ENCODE measurements at places on chromosomes 1 and 21. TPM values are rescaled to one million over a fixed set of nuclear protein-coding genes. Genes with fewer than 3 reads are reported as not detected.

DNA sequence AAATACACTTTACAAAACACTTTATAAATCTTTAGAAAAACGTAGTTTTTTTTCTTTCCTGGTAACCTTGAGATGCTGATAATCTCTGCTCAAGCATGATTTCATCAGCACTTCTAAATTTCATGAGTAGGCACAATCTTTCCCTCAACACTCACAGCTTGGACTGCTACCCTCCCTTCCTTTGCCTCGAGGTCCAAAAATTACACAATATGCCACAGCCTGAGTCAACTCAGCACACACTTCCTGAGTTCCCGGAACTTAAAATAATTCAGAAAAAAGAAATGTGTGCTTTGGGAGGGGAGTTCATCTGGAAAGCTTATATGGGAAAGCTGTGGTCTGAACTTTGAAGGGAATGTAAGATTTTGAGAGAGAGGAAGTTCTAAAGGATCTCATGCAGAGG is 5.9 kb downstream of the CLCA2 start:
- DNase-seq: no peak

- DNase-seq: no peak
These were observed 167.3 kb upstream of the COA6 start for GRCh38 chr1:234205966-234206365.

- DNase-seq: no peak
These were observed 108.0 kb downstream of the SDCCAG8 start for GRCh38 chr1:243363832-243364231.

- DNase-seq: no peak
These were observed 103.7 kb upstream of the DPT start for GRCh38 chr1:168832661-168833060.

GRCh38 chr1:21773585-21773984 is 9.4 kb downstream of the USP48 start:
- DNase-seq: peak; percentile 57

DNA sequence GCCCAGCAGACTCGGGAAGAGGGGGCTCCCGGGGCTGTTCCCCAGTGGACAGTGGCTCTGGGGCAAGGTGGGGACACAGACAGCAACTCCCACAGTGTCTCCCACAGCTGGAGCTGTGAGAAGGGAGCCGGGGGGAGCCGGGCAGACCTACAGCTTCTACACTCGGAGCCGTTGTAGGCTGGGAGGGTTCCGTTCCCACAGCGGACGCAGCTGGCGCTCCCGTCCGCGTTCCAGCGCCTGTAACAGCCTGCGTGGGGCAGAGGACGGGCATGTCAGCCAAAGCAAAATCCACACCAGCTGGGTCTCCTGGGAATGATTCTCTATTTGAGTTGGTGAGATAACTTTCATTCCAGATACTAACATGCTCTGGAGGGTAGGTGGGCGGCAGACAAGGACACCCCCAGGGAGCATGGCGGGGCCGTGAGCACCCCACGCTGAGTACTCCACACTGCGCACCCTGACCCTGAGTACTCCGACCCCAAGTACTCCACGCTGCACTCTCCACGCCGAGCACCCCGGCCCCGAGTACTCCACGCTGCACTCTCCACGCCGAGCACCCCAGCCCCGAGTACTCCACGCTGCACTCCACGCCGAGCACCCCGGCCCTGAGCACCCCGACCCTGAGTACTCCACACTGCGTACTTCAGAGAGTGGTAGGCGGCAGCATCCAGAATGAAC is 13.4 kb upstream of the RNF223 start:
- no peak for DNase-seq

GRCh38 chr1:1148061-1148460 is 25.6 kb upstream of the TTLL10 start:
- no peak for DNase-seq

DNA sequence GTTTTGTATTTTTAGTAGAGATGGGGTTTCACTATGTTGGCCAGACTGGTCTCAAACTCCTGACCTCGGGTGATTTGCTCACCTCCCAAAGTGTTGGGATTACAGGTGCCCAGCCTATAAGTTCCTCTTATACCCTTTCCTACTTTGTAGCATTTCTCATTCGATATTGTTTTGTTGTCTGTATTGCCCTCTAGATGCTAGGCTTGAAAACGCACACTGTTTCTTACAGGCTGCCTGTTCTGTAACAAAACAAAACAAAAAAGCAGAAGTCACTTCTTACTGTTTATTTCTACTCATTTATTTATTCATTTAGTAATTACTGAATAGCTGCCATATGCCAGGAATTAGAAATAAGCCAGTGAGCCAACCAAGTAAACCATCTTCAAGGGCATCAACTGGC is 136.9 kb upstream of the BMP8A start:
- no peak for DNase-seq

- no peak for DNase-seq
These were observed 11.5 kb downstream of the THAP3 start for GRCh38 chr1:6635910-6636760.

DNA sequence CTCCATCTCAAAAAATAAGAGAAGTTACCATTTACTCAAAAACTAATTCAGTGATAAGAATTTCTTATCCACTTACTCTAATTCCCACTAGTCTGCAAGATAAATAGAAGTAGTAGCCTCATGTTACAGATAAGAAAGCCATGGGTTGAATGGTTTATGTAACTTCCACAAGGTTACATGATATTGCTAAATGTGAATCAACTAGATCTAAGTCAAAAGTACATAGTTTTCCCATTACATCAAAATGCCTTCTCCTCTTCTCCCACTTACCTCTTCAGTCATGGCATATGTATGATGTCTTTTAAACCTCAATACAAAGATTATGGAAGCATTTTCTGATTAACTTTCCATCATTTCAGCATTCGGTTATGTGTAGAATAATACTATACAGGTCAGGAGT is 108.5 kb downstream of the ASH1L start:
- DNase-seq: no peak

- DNase-seq: no peak
These were observed 112.8 kb downstream of the LIPI start for GRCh38 chr21:14097881-14098499.

DNA sequence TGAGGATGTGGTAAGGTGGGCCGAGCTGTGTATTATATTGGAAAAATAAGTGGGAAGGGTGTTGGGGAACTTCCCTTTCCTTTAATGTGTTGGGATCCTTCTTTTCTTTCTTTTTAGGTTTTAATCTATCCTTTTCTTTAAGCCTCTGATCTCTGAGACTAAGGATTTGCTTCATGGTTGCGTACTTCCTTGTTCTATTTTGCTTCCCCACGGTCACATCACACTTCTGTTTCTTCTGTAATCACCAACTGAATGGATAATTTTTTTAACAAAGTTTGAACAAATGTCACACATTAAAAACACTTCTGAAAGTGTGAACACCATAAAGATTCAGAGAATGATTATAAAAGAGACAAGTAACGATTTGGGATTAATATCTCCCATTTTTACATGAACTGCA is 17.4 kb downstream of the DMRTA2 start:
- DNase-seq: no peak

GRCh38 chr1:1207571-1207892 is 1.1 kb upstream of the TNFRSF18 start:
- DNase-seq: peak; percentile 1

DNA sequence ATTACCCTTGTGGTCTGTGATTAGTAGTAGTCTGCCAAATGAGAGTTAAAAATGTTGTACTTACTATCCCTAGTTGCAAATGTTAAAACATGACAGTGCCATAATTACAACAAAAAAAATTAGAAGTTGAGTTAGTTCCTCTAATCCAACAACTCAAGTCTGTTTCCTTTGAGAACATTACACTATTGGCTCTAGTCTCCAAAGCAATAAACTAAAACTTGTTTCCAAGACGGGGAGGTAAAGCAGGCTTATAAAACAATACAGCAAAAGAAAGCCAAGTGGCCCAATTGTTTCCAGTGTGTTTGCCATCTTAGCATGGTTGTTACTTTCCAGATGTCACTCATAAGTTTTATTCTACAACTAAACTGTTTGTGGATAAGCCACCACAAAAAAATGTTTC is 11.6 kb downstream of the KYAT3 start:
- no peak for DNase-seq

- no peak for DNase-seq
These were observed 351.7 kb downstream of the ZP4 start for GRCh38 chr1:237539055-237539454.

- DNase-seq: no peak
These were observed 73.8 kb upstream of the ZNF281 start for GRCh38 chr1:200483491-200484143.

- no peak for DNase-seq
These were observed 39.5 kb upstream of the RGS1 start for GRCh38 chr1:192535916-192536664.

DNA sequence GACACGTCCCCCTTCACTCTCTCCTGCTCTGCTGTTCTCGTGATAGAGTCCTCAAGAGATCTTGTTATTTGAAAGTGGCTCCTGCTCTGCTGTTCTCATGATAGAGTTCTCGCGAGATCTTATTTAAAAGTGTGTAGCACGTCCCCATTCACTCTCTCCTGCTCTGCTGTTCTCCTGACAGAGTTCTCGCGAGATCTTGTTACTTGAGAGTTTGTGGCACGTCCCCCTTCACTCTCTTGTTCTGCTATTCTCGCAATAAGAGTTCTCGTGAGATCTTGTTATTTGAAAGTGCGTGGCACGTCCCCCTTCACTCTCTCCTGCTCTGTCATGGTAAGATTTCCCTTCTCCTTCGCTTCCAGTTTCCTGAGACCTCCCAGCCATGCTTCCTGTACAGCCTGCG is 47.9 kb downstream of the SMYD3 start:
- no peak for DNase-seq

DNA sequence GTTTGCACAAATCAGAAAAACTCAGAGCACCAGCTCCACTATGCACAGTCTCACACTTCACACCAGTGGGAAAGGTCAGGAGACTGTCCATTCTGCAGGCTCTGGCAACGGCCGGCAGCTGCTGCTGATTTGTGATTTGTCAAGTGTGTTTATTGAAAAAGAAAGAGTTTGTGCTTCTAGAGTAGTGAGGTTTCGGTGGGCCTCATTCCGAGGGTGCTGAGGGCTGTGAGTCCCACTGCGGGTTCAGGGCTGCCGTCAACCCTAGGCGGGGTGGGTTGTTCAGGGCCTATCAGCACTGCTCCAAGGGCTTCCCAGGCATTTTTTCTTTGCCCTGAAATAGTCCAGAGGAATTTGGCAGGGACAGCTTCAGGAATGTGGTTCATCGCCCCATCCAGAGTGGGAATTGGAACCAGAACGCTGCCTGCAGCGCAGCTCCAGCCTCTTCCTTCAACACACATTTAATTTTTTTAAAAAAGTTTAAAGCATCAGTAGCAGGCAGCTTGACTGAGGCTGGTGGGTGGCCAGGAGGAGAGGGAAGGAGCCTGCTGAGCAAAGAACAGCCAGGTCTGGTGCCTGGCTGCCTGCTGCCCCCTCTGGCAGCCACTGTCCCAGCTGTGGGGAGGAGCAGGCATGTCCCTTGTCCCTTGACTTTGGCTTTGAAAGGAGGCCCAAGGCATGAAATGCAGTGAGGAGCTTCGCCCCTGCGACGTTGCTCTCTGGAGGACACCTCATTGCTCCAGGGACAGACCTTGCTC is 19.7 kb downstream of the STUM start:
- DNase-seq: no peak

- no peak for DNase-seq
These were observed 56.3 kb downstream of the DDR2 start for GRCh38 chr1:162688521-162688920.

GRCh38 chr1:154578058-154578418 is 10.5 kb downstream of the CHRNB2 start:
- DNase-seq: no peak

DNA sequence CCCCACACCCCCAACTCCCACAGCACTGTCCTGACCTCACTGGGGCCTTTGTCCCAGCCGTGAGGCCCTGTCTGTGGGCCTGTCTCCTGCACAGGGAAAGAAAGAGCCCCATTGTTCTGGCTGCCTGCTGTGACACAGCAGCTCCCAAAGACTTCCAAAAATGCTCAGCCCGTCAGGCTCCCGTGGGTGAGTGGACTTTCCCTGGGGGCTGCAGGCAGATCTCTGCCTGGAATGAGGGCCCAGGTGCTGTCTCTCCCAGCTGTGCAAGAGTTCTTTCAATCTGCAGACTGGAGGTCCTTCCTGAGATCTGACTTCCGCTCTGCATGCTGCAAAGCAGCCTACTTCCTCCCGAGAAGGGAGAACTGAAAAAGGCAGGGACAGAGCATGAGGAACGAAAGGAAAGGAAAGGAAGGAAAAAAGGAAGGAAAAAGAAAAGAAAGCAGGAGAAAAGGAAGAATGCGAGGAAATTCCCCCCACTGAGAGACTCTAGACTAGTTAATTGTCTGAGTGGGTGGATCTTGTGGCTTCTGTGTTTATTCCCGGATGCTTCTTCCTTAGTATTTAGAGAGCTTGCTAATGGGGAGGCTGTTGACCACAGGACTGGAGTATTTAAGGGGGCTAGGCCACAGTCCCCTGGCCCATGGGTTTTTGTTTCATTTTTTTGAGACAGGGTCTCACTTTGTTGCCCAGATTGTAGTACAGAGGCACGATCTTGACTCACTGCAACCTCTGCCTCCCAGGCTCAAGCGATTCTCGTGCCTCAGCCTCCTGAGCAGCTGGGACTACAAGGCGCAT is 15.0 kb downstream of the NES start:
- no peak for DNase-seq

The FAM177B gene
- not detected for polyA plus RNA-seq

The ARHGAP29 gene
- polyA plus RNA-seq: not detected

The APOBEC4 gene
- polyA plus RNA-seq: not detected

The OSCP1 gene
- polyA plus RNA-seq: 0.41 TPM

The SPRR2E gene
- polyA plus RNA-seq: not detected

The MCOLN2 gene
- polyA plus RNA-seq: 0.60 TPM

Data from CD4-positive, CD25-positive, alpha-beta regulatory T cell (primary cell).